ENCODE measurements at places on chromosomes 2 and 18.

- DNase-seq: peak; percentile 86
Observed at GRCh38 chr2:38076710-38077430, 919 bp upstream of the CYP1B1 start.

DNA sequence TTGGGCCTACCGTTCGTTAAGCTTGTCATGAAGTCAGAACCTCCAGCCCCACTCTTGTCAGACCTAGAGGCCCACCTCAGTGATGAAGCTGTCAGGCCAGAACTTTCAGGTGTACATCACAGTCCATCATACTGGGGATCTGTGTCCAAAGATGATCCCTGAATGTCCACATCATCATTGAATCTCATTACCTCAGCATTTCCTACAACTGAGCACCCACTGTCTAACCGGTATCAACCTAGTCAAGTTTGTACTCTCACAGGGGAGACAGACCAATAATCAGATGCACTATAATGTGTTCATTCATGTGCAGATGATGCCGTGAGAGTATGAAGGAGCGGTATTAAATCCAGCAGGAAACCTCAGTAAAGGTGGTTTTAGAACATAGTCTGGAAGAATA is 36.3 kb upstream of the EHBP1 start:
- no peak for DNase-seq

DNA sequence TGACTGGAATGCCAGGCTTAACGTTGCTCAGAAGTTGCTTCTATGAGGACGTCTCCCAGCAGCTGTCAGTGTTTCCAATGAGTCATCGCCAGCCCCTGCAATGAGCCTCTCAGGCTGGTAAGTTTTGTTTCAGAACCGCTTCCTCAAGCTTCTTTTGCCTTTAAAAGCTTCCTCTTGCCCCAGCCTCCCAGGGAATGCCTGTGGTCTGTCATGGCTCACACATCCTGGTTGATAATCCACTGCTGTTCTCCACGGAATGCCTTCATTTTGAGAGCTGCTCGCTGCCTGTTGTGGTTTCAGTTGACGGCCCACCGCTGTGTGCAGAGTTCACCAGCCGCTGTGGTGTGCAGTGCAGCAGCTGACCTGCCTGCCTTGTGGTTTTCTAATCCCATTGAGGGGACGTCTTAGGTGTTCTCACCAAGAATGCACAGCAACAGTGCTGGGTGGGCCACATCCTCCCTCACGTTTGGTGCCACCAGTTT is 96.4 kb downstream of the RTP5 start:
- peak; percentile 98 for DNase-seq

- DNase-seq: peak; percentile 50
Observed at GRCh38 chr2:62785810-62786597, 80.5 kb downstream of the EHBP1 start.

DNA sequence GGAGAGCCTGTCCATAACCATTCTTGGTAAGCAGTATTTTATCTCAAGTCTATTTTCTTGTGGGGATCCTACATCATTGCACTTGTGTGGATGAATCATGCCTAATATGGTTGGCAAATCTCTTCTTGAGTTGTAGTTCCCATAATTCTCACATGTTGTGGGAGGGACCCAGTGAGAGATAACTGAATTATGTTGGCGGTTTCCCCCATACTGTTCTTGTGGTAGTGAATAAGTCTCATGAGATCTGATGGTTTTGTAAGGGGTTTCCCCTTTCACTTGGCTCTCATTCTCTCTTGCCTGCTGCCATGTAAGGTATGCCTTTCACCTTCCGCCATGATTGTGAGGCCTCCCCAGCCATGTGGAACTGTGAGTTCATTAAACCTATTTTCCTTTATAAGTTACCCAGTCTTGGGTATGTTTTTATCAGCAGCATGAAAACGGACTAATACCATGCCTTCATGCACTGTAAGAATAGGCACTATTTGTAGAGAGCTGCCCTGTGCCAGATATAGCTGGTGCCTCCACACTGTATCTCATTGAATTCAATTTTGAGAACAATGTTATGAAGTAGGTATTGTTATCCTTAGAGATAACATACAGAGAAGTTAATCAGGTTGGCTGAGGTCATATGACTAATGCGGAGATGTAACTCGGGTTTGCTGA is 148.3 kb downstream of the PLCL1 start:
- no peak for DNase-seq

GRCh38 chr2:41414486-41415230 is 633.2 kb upstream of the PKDCC start:
- DNase-seq: peak; percentile 37

DNA sequence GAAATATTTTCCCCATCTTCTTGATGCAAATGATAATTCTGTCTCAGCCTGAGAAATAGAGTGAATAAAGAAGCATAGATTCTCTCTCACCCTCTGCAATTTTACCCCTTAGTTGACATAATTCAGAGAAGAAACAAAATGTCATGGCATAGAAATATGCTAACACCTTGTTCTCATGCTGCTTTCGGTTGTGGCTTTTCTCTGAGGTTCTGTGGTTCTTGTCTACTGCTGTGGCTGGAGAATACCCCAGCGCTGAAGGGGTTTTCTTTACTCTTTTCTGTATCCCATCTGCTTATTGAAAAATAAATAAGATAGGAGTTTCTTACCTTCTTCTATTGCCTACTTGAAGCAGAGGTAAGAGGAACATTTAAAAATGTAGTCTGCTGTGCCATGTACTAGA is 15.4 kb upstream of the RAB27B start:
- DNase-seq: no peak

GRCh38 chr2:144233317-144233716 is 286.6 kb downstream of the ZEB2 start:
- DNase-seq: no peak

GRCh38 chr18:24934258-24934932 is 417.6 kb downstream of the ZNF521 start:
- DNase-seq: no peak
